ENCODE measurements at places on chromosomes 2 and 18.

DNA sequence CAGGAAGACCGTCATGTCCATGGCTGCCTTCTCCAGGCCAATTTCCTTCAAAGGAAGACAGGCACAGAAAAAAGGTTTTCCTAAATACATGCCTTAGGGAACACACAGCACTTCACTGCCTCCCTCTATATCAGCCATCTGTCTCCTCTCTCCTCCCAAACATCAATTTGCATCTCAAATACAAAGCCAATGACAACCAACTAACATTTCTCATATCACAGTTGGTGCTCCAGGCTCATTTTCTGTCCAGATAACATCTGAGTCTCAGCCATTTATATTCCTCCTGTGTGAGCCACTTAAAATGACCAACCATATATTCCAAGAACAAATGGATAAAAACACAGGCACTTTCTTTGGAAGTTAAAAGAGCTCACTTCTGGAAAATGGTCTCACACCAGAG is 62.5 kb upstream of the ACAA2 start:
- no peak for DNase-seq

- DNase-seq: peak; percentile 42
Measured at GRCh38 chr2:150465703-150466569, 21.5 kb downstream of the RND3 start.

DNA sequence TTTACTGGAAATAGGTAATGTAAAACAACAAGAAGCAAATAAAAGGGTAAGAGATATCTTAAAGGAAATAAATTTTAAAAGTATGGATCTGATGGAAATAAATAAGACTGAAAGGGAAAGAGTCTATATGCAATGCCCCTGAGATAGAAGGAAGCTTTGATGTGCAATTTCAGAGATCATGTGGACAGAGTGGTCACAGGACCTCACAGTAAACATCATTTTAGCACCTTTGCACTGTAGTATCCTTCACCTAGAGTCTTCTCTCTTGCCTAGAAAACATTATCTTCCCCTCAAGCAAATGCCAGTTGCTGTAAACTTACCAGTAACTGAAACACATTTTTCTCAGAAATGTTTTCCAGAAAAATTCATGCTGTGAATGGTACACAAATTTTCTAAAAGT is 1621.3 kb upstream of the TMEFF2 start:
- no peak for DNase-seq

- DNase-seq: no peak
Measured at GRCh38 chr18:49778826-49779465, 34.4 kb downstream of the ACAA2 start.

DNA sequence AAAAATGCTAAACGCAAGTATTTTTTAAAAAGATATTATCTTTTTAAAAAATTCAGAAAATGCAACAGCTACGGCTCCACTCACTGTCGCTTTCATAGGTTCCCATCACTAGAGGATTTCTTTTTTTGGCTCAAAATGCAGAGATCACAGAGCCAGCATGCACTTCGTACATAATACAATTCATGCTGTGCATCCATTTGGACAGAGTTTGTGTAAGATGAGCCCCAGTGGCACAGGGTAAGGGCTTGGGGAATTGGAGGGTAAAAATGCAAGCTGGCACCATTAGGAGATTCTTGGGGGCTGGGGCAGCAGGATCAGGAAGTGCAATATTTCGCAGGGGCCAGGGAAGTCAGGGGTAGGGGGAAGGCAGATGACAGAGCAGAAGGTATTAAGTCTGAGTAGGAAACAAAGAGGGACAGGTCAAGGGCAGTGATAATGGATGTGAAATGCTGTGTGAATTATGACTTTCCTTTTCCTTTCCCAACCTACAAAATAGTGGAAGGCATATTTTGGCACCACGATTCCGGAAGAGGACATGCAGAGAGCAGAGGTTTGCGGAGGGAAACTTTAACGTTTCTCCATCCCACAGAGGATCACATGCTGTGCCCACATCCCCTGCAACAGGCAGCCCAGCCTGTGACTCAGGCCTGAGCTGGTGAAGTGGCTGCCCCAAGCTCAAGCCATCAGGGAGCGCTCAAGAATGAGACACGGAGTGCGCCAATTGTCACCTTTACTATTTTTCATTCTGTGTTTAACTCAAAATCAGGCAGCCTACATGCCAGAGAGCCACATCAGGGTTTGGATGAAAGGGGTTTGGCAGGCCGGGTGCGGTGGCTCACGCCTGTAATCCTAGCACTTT is 4.7 kb downstream of the CAPG start:
- peak; percentile 51 for DNase-seq

- DNase-seq: no peak
Measured at GRCh38 chr18:12908706-12909105, 24.7 kb upstream of the PTPN2 start.

GRCh38 chr2:39188960-39189494 is 54.7 kb downstream of the CDKL4 start:
- no peak for DNase-seq

- DNase-seq: no peak
Measured at GRCh38 chr2:190891372-190891771, 10.8 kb downstream of the GLS start.

GRCh38 chr18:48979944-48980890 is 29.5 kb upstream of the SMAD7 start:
- DNase-seq: peak; percentile 75

DNA sequence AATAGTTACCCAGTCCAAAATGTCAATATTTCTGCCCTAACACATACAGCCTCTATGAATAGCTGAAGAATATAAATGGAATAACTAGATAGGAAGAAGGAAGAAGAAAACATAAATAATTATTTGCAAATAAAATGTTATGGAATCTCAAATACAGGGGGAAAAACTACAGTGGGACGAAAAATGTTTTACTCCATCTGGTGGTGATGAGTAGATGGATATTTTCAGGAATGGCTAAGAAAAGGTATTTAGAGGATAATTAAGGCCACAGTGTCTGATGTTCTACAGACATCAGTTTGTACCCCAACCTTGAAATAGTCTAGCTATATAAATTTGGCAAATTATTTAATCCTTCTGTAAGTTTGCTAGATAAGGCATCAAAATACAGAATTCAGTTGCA is 178.1 kb upstream of the FSHR start:
- DNase-seq: peak; percentile 2
